Hematopoietic multipotent progenitor cell (in vitro differentiated cells): ENCODE measurements at places on chromosomes 4 and X. TPM values are rescaled to one million over a fixed set of nuclear protein-coding genes. Genes with fewer than 3 reads are reported as not detected.

DNA sequence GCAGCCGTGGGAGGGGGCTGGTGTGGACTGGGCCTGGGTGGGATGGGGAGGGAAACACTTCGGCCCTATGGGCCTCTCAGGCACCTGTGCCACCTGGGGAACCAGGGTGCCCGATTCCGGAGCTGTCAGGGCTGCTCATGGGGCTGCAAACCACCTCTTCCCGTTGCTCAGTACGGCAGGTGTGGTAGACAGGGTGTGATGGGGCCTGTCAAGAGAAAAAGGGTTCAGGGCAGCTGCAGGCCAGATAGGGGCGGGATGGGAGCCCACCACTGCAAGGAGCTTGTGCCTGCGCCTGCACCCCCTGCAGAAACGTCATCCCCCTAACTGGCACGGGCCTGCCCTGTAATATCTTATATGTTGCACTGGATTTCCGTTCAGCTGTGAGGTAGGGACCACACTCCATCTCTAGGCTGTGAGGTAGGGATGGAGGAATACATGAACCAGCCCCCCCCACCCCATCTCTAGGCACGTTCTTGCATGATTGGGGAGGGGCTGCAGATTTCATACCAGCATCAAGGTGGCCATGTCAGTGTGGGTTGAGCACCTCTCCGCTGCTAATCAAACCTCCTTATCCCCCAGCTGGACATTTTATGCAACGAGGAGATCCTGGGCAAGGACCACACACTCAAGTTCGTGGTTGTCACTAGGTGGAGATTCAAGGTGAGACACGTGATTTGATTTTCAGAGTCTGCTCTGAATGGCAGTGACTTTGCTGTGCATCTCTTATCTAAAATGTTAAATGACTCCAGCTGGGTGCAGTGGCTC lies 59.0 kb downstream of the PCGF3 start:
- no peak for DNase-seq

GRCh38 chrX:124223524-124223923 lies 108.9 kb upstream of the TEX13D start:
- DNase-seq: no peak

DNA sequence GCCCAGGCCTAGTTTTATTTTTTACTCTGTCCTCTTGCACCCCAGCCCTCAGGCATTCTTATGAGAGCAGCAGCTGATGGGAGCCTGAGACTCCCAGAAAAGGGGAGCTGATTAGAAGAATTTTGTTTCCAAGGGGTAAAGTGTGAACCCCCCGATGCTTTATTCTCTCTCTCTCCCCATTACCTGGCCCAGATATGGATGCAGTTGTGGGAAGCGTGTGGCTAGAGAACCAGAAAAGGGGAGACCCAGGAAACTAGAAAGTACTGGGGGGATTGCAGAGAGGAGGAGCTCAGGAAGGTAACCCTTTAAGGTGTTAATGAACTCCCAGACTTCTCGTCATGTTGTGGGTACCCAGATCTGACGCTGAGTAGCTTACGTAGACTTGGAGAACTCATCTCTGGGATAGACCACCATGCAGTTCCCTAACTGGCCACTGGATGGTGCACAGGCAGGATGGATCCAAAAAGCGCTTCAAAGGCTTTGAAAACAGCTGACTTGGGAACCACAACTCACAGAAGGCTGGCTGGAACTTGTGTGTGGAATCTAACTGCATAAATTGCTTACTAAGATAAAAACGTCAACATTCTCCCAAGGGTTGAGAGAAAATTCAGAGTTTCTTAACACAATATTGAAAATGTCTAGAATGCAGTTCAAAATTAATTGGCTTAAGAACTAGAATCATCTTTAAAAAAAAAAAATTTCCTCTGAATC lies 64.7 kb downstream of the TBC1D14 start:
- peak; percentile 77 for DNase-seq

DNA sequence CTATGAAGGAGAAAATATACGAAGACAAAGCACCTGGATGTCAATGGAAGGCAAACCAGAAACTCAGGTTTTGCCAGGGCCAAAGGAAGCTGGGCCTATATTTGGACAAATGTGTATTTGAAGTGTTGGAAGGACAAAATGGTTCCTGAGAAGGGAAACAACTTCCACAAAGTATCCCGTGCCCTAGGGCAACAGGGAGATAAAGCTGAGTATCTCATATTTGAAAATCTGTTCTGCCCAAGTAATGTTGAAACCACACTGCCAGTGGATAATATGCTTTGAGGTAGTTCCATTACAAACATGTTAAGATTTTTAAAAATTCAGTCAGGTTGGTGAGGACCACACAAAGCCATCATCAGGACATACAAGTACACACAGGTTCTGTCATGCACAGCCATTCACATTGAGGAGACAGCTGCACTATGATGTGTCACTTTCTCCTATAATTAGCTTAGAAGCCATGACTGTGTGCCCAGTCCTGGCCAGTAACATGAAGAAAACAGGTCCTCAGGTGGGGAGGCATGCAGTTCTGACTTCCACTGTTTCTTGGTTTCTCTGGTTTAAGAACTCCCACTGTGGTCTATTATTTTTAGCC lies 116.4 kb downstream of the PWWP3B start:
- DNase-seq: no peak

- DNase-seq: no peak
Measured at GRCh38 chr4:86054286-86055032, 305.4 kb downstream of the MAPK10 start.

DNA sequence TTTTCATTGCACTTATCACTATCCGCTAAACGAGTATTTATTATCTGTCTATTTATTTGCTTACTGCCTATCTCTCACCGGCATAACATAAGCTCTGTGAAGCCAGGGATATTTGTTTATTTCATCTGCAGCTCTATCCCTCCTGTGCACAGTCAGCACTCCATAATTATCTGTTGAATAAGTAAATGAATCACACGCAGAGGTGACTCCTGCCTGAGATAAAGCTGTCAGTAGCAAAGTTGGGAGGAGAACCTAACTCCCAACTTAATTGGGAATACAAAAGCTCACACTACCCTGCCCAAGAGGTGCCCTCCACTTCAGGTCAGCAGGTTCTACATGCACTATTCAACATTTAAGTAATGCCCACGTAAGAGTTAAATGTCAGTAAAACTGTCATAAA lies 85.7 kb downstream of the CORIN start:
- DNase-seq: no peak

DNA sequence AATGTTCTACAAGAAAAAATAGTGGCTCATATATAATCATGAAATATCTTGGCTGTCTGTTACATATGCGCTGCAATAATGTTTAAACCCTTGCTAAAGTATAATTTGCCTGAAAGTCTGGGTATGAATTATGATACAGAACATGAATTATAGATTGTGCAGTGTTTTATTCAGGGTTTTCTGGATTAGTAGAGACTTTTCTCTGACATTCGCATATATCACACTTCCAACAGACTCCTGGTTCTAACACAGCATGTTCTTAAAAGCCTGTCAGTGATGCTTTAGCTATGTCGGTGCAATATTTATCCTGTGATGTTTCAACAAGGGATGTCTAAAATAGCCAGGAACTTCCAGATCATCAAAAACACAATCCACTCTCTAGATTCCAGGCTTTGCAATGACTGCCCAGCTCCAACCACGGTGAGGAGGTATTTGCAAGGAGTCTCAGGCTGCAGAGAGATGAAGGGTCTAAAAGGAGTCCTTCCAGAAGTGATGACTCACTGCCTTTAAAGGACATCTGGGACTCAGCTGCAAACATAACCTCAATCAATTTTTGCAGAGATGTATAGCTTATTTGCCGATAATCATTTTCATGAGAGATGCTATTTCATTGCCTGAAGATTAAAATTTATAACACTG lies 69.4 kb downstream of the RWDD4 start:
- no peak for DNase-seq

DNA sequence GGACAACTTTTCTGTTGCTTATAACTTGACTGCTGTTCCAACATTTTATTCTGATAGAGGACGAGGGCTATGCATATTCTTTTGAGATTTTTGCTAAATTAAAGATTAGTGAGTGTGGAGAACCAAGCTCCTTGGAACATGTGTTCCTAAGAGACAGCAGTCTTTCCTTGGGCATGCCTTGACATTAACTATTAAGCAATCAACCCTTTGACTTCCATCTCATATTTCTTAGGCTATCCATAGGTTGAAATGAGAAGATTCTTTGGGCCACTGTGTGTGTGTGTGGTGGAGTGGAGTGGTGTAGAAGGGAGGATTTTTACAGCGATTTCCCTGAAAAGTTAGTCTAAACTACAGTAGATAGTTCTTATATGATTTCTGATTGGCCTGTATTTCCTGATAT lies 127.4 kb upstream of the POF1B start:
- no peak for DNase-seq

DNA sequence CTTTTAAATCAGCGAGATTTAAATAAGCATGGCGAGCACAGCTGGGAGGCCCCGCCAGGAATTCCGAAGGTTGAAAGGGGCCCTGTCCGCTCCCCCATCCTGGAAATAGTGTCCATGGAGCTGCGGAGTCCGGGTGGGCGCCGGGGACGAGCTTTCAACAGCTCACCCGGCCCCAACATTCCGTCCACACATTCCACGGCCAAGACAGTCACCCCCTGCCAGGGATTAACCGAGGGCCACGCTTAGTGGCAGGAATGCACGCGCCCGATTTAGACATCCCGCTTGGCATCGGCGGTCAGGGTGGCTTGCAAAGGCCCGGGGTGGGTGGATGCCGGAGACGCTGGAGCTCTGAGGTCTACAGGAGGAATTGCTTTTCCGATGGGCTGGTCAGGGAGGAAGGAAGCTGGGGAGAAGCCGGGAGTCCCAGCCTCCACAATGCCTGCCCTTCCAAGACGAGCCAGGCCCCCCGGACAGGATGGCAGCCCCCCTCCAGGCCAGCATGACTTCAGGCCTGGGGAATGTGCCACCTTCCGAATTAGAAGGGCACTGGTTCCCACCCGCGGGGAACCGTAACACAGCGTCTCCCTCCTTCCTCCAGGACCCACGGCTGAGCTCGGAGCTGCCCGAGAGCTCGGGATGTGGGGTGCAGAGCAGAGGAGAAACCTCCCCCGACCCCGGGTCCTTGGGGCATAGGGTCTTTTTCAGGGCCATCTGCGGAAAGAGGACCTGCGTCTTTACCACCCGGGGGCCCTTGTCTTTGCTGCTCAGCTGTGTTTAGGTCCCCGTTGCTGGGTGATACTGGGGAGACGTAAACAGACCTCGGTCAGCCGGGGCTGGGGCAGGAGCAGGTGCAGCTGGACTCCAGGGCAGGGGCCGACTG lies 26.9 kb upstream of the PPP2R3B start:
- peak; percentile 33 for DNase-seq

GRCh38 chrX:68175562-68175961 lies 257.7 kb downstream of the OPHN1 start:
- DNase-seq: no peak

DNA sequence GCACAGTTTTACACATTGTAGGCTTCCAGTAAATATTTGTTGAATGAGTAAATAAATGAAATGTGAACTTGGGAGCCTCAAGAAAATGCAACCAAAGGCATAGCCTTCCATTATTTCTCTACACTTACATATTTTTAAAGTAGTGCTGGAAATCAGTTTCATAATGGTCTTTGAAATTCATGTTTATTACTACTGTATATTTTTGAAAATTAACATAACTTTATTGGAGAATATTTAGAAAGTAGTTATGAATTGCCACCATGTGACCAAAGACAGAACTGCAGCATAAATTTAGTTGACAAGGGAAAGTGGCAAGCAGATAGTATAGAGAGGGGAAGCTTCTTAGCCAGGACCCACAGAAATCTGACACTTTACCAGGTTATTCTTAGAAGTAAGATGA lies 6.4 kb downstream of the TCEAL8 start:
- DNase-seq: no peak

- DNase-seq: no peak
Measured at GRCh38 chrX:135114392-135114791, 5.9 kb downstream of the ETDB start.

DNA sequence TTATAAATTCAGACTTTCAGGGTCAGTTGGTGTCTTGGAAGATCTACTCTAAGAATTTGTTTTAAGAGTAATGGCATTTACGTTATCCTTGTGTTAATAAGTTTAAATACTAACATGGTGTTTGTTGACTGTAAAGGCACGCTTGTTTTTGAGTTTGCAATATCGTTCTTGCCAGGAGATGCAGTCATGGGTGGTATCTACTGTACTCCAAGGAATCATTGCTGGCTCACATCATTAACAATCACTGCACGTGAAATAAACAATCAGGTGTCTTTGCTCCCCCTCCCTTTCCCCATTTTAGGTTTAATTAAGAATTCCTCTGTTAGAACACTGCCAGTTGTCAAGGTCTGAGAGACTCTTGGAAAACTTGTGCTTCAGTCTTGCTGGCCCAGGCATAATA lies 1.6 kb downstream of the HHIP start:
- DNase-seq: no peak

The ASMT gene
- not detected for total RNA-seq

The RENBP gene
- total RNA-seq: 37.7 TPM

The HDAC6 gene
- 133 TPM for total RNA-seq

The SHROOM4 gene
- total RNA-seq: 2.4 TPM

The ETDA gene
- total RNA-seq: not detected

The SPANXA2 gene
- not detected for total RNA-seq
